ENCODE measurements at places on chromosomes 5 and 9.

- DNase-seq: no peak
Observed at GRCh38 chr9:100718717-100719116, 140.8 kb downstream of the CAVIN4 start.

DNA sequence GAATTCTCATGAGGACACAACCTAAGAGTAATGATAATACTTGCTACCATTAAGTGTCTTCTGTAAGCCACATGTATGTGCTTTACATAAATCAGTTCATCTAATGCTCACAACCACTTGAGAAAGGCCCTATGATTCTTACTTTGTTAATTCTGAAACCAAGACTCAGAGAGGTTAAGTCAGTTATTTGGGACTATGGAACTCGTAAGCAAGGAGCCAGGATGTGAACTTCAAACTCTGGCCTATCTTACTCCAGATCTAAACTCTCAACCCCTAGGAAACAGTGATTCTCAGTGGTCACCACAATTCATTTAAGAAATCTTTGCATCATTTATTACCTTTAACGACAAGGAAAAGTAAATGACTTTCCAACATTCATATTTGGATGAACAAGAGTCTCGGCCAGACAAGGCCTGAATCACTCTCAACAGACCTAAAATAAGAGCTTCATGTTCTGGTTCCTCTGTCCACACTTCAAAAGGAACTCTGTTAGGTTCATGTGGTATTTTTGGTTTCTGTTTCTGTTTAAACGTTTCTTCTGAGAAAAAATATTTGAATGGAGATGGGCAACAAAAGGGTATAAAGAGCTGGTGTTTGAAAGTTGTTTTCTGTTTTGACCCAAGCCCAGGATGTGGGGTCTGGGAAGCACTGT, 104.8 kb downstream of the LPAR1 start:
- no peak for DNase-seq

GRCh38 chr9:82057805-82058204, 69.2 kb downstream of the SPATA31D1 start:
- no peak for DNase-seq

- no peak for DNase-seq
Observed at GRCh38 chr5:123610209-123610608, 98.2 kb downstream of the CSNK1G3 start.

DNA sequence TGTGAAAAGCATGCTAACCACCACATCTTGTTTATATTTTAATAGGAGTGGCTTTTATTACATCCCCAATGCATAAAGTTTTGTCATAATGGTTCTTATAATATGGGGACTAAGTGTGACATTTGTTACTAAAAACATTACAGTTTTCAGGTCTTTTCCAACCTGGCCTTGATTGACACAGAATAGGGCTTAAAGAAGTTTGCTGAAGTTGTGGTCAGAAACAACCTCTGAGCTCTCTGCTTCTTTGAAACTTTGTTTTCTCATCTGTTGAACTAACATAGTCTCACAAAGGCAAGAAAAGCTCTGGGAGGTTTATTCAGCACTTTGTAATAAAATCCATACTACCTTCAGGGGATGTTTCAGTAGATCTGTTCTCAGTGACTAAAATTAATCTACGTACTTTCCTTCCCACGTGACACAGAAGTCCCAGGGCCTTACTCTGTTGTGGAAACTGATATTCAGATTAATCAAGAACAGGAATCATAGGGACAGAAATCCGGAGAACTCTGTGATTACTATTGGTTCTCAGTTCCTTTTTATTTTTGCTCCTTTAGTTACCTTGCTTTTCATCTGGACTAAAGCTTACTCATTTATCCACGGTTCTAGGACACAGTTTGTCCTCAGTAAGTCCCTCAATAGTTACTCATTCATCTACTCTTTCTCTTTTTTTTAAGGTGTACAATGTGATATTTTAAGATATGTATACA, 289.0 kb upstream of the EFNA5 start:
- DNase-seq: peak; percentile 5

- DNase-seq: no peak
Observed at GRCh38 chr5:149672701-149673476, 57.2 kb upstream of the PPARGC1B start.

Measured in tongue (tissue), 3 donors.